Mesendoderm (in vitro differentiated cells): ENCODE measurements at places on chromosomes 12 and 14.

GRCh38 chr14:63770187-63770807, 42.4 kb upstream of the SGPP1 start:
- DNase-seq, result peak; percentile 52

- DNase-seq, result peak; percentile 31
Measured at GRCh38 chr12:119594772-119595445, 1.3 kb downstream of the TMEM233 start.

- DNase-seq, result no peak
Measured at GRCh38 chr12:89334548-89335169, 17.6 kb downstream of the DUSP6 start.

- DNase-seq, result no peak
Measured at GRCh38 chr12:124713041-124713435, 145.6 kb upstream of the NCOR2 start.

DNA sequence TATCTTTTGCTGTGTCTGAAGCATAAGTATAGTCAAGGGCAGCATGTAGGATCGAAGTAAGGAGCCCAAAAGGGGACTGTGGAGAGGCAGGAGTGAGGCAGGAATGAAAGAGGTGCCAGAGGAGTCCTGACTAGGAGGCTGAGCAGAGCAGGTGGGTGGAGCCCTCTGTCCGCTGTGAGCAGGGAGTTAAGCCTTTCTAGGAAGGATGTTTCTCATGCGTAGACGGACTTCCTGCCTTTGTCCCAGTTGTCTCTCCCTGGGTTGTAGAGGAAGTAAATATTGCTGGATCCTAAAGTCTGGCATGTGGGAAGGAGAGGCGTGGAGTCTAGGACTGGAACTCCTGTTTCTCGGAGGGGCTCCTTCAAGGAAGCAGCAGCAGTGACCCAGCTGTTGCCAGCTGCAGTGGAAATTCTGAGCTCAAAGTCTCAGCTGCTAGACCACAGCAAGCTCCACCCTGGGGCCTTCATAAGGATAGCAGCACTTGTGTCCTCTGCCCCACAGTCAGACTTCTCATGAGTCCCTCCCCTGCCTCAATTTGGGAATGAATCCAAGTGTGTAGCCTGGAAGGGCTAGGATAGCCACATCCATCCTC, 44.0 kb downstream of the RBMS2 start:
- DNase-seq, result peak; percentile 59

DNA sequence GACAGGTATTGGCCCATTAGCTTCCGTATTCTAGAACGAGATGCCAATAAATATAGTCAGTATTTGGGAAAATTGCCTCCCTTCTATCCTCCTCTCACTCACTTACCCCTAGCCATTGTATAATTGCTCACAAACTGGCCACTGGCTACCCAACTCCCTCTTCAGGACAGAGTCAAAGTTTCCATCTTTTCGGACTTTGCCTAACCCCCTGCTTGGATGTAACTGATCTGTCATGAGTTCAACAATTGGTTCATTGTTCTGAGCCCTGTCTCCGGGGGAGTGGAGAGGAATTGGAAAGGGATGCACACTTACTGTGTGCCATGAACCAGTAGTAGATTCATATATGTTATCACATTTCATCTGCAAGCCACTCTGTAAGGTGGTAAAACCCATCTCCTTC, 12.2 kb downstream of the MYRFL start:
- no peak for DNase-seq

DNA sequence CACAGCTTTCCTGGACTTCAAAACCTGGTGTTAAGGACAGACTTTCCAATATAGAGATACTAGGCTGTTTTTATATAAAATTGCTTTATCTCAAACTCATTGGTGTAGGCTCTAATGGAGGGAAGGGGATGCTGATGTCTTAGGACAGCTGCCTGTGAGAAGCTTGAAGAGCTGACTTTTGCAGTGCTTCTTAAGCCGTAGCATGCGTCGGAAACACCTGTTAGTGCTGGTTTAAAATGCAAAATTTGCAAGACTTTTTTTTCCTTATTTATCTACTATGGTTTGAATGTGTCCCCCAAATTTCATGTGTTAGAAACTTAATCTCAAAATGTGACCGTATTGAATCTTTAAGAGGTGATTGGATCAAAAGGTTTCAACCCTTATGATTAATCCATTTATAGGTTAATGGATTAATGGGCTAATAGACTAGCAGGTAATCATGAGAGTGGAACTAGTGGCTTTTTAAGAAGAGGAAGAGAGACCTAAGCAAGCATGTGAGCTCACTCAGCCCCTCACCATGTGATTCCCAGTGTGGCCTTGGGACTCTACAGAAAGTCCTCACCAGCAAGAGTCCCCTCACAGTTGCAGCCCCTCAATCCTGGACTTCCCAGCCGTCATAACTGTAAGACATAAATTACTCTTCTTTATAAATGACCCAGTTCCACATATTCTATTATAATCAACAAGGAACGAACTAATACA, 60.9 kb upstream of the FUT8 start:
- DNase-seq, result no peak

DNA sequence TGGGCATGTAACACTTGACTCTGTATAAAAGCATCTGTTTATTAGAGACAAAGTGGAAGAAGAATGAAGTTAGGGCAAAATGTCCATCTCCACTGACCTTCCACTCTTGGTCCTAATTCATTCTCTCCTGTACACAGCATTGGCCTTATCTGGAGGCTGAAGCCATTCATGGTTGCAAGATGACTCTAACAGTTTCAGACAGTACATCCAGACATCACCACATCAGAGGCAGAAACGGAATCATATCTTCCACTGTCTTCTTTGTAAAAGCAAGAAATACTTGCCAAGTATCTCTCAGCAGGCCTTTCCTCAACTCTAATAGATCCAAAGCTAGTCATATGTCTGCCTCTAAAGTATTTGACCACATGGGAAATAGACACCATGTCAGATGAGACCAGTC, 41.1 kb downstream of the PTHLH start:
- DNase-seq, result no peak

DNA sequence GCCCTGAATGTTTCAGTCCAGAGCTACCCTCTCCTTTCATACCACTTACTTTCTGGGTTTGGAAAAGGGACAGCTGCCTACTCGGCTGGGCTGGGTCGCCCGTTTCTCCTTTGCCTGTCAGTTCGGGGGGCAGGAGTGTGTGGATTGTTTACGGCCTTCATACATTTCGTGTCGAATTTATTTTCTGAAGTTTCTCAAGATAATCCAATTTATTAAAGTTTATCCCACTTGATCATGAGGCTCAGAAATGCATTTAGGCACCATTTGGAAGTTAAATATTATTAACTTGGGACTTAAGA, 608 bp downstream of the ZNF410 start:
- no peak for DNase-seq

DNA sequence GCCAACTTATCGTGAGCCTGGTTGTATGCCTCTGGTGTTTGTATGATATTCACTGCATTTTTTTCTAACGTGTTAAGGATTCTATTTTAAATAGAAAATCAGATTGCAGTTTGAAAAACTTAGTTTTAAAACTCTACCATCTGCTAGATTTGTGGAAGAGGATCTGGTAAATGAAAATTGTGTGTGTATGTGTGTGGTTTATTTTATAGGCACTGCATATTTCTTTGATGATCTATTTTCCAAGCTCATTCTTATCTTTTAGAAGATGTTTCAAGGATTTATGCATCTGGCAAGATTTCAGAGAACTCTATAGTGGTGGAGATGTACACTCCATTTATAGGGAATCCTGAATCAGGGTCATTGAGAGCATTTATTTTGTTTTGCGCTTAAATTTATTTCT, 69.8 kb downstream of the HMGA2 start:
- no peak for DNase-seq

DNA sequence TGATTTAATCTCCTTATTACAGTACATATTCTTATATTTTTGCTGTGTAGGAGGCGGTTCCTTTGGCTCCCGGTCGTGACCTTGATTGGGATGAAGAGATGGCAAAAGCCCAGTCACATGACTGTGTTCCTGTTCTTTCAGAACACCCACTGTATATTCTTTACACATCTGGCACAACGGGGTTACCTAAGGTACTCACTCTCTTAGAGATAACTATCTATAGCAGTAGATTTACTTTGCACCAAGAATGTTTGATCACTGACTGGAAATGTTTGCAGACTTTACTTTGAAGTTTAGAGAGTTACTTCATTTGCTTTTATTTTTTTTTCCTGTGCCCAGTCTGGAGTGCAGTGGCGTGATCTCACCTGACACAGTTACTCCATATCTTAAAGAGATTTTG, 65.2 kb downstream of the ACSS3 start:
- no peak for DNase-seq

DNA sequence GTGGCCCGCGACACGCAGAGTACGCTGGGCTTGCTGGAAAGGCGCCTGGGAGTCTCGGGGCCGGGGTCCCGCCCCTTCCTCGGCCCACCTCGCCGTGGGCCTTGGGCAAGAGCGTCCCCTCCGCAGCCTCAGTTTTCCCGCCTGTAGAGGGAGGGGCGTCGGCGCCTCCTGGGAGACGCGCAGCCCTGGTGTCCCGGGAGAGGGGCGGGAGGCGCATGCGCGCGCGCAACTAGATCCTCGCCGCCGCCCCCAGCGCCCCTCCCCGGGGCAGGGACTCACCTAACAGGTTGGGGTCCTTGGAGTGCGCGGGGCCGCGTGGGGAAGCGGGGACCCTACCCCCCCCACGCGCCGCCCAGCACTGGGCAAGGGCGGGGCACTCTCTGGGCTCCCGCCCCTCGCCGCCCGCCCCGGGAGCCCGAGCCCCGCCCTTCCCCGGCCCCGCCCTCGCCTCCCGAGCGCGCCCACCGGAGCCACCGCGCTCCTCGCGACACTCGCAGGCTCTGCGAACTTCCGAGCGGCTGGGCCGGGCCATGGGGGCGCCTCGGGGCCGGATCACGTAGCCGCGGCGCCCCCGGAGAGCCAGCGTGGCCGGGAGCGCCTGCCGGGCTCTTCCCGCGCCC, at the start of gene KIF26A:
TSS of gene KIF26A (plus strand) at position 490 of the 620 bp plus-strand sequence. CDS start 136 bp downstream, outside the sequence.
- DNase-seq, result peak; percentile 84

DNA sequence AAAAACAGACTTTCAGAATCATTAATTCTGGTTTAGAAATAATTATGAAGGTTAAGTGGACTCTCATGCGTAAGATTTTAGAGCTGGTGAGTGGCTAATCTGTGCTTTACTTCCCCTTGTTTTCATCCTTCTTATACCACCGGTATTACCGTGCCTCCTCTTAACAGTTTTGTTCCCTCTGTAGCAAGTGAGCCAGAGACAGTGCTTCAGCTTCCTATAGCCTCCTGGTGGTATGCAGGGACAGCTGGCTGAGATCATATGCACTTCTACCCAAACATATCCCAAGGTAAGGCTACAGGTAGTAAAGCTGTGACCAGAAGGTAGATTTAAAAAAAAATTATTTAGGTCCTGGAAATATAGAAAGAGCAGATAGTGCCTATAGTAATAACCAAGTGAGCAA, 55.2 kb downstream of the PDE3A start:
- DNase-seq, result peak; percentile 45

DNA sequence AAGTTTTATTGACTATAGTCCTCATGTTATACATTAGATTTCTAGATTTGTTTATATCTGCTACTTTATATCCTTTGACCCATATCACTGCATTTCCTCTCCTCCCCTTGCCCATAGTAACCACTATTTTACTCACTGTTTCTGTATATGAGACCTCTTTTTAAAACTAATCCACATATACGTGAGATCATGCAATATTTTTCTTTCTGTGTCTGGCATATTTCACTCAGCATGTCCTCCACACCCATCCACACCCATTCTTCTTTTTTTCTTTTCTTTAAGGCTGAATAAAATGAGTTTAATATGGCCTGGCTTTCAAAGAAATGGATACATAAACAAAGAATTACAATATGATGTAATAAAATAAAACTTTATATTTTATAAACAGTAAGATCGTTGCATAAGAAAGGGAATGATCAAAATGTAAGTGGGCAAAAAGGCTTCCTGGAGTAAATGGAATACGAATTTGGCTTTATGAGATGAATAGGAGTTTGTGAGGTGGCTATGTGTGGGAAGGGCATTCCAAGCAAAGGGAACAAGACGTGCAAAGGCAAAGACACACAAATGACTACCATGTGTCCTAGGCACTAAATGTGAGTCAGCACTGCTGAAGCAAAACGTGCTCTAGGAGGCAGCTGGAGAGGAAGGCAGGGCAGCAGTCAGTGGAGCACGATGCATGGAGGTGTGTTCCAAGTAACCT, 53.2 kb upstream of the HIF1A start:
- no peak for DNase-seq

DNA sequence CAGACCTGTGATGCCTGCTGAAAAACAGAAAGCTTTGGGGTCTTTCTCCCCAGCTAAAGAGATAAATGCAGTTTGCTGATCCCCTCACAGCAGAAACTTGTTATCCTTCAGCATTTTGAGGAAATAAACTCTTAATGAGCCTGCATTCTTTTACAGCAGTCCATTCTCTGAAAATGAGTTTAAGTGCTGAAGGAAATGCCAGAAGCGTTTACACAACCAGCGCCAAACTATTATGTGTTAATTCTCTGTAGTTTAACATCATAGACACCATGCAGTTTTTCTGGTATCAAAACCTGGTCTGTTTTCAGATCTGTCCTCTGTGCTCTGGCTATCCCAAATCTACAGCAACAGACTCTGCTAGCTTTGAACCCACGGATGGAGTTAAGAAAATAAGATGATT, 291.3 kb downstream of the NPAS3 start:
- DNase-seq, result peak; percentile 60
